T-helper 2 cell treated with Interferon-gamma antibody and Interleukin-4, amounts not matched to agents 5 μg/mL and 100 μg/mL, for 36 hours (primary cell): ENCODE measurements at places on chromosomes 12 and 14.

- no peak for DNase-seq
Observed at GRCh38 chr14:79652513-79653307, 558.6 kb downstream of the DIO2 start.

DNA sequence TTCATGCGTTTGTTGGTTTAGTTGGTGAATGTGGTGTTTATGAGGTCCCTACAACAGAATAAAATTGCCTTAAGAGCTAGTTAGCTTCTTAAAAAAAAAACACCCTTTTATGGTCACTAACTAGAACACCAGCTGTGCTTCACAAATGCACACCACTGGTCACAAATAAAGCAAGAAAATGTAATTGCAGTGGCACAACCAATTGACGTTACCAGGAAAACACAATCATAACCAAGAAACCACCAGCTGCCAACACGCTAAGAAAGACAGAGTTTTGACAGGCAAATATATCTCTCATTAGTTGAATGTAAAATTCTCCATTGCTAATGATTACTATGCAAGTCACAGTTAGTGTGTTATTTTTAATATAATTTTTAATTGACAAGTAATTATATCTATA, 389.9 kb downstream of the ADAMTS20 start:
- no peak for DNase-seq

GRCh38 chr12:107983756-107984472, 145.2 kb upstream of the WSCD2 start:
- DNase-seq = no peak

DNA sequence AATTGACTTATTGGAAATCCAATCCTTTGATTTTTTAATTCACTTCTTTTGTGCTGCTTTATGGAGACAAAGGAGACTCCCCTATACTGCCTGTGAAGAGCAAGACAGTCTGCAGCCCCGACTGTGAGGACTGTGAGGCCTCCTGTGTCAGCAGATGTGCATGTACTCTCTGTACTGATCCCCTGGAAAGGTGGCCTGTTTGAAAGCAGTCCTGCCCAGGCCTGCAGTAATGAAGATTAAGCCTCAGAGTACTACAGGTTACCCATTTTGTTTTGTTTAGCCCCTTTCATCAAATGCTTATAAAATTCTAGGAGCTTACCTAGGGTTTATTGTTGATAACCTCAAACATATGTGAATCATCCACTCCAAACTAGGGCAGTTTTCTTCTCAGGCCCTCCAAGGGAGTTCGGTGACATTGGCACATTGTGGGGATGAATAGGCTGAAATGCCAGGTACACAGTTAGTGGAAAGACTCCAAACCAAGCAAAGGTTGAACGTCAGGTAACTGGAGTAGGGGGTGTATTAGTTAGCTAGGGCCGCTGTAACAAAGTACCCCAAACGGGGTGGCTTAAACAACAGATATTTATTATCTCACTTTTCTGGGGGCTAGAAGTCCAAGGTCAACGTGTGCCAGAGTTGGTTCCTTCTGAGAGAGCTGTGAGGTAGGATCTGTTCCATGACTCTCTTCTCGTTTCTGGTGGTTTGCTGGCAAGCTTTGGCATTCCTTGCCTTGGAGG, 208.7 kb upstream of the BCL2L14 start:
- no peak for DNase-seq

DNA sequence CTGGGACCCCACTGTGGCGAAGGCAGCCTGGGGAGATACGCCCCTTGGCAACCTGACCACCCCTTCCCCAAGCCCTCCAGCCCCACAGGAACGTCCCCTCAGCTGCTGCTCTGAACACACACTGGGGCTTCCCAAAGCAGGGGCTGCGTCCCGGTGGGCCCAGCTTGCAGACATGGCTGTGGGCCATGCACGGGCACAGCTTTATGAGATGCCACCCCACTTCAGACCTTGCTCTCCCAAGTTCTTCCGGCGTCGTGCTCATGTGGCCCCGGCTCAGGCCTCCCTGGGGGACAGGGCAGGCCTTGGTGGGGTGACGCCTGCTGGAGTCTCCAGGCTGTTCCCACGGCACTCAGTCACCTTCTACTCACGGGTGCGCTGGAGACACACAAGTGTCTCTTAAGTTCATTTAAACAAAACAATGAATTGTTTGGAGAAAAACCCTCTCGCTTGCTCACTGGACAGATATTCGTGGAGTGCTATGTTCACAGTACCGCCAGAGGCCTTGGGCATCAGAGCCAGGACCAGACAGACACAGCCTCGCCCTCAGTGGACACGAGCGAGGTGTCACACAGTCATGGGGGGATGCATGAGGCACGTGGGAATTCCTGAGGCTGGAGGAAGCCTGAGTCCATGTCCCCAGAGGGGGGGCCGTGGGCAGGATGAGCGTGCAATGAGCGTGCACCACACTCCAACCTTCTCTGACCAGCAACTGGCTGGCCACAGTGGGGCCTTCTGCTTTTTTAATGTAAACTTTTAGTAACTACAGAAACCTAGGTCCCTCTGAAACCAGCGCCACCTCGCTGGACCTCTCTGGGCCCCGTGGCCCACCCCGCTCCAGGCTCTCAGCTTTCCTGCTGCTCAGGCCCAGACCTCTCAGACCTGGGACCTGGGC, 4.3 kb downstream of the GALNT9 start:
- no peak for DNase-seq

DNA sequence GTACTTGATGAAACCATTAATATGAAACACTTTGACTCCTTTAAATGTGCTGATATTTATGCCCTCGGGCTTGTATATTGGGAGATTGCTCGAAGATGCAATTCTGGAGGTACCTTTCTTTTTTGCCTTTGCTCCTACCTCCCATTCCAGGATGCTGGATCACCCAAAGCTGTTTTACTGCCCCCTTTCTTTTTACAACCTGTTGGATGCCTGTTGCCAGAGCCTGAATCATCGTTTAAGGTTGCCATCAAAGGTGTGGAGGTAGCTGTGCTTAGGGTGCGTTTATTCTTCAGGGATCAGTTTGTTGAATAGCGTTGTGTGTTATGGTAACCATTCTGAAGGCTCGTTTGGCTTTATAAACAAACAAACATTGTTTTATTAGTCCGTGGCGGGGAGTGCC, 19.9 kb upstream of the TAMALIN start:
- DNase-seq = no peak

DNA sequence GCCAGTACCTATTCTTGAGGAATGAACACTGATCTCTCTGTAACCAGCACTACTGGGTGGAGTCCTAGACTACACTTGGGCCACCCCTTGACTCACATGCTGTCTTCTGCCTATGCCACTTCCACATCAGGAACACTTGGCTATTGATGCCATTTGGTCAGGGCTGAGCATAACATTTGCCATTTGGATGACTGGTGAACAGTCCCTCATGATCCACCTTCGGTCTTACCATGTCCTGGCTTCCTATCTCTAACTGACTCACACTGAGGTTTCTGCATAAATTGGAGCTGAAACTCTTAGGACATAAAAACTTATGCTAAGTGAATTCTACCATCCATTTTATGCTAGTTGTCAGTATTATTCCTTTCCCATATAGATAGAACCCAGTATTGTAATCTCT, 91.7 kb upstream of the PELI2 start:
- no peak for DNase-seq

DNA sequence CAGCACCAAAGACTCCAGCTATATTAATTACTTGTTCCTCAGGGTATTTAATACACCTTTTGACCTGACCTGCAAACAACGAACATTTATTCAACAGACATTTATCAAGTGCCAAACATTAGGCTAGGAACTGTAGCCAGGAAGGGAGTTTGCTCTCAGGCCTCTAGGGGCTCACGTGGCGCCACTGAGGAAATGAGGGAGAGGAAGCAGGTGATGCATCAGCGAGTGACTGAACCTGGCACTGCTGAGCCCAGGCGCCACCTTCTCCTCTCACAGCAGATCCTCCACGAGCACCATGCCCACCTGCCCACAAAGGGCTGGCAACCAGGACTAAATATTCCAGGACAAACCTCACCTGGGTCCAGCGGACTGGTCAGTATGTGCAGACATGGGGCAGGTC, 50.2 kb downstream of the SETD3 start:
- DNase-seq = no peak

- no peak for DNase-seq
Observed at GRCh38 chr14:54922598-54922997, 20.0 kb upstream of the GCH1 start.

- DNase-seq = no peak
Observed at GRCh38 chr12:106254724-106255123, 6.9 kb upstream of the CKAP4 start.

DNA sequence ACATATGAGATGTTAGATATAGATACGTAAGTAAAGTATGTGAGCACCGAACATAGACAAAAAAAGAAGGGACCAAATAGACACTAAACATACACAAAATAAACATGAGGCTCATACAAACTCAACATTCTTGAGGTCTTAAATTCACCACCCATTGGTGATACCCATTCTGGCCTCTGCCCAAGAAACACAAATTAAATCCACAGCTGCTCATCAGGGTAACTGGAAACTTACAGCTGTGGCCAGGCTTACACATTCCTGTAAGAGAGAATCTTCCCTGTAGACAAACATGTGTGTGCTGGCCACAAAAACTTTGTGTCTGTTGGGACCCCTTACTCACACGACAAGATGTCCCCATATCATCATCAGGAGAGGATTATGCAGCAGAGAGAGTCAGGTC, 22.4 kb downstream of the MAGOHB start:
- DNase-seq = no peak

DNA sequence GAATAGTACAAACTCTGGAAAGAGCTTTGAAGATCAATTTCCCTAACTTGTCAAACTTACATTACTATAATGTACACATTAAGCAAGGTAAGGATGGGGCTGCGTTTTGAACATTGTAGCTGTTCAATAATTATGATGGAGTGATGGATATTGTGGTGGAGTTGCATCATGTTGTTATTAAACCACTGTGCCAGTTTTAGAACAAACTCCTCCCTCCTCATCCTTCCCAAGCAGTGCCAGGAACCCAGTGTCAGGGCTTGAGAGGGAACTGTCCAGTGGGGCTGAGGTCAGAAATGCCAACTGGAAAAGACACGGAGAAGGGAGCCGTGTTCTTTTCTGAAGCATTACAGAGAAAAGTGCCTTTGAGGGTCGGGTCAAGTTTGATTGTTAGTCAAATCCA, 31.9 kb upstream of the PAPOLA start:
- DNase-seq = no peak

GRCh38 chr12:17383321-17383720, 706.7 kb downstream of the RERGL start:
- no peak for DNase-seq

GRCh38 chr14:74599946-74600345, 12.1 kb downstream of the LTBP2 start:
- no peak for DNase-seq

DNA sequence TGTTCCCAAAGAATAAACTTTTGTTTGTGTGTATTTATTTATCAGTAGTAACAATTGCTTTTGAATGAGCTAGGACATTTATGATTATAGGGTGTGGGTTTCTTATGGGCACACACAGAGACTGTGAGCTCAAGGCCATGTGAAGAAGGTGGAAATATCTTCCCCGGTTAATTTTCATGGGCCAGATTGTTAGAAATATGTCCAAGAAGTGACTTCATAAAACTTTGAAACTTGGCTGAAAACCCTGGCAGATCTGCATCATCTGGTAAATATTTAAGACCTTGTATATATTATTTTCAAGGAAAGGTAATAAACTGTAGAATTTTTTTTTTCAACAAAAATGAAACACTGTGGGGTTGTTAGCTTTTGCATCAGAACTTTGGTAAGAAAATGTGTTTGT, 53.5 kb upstream of the RNU6-8 start:
- DNase-seq = no peak

- DNase-seq = no peak
Observed at GRCh38 chr12:31574803-31575575, 15.9 kb downstream of the DENND5B start.

DNA sequence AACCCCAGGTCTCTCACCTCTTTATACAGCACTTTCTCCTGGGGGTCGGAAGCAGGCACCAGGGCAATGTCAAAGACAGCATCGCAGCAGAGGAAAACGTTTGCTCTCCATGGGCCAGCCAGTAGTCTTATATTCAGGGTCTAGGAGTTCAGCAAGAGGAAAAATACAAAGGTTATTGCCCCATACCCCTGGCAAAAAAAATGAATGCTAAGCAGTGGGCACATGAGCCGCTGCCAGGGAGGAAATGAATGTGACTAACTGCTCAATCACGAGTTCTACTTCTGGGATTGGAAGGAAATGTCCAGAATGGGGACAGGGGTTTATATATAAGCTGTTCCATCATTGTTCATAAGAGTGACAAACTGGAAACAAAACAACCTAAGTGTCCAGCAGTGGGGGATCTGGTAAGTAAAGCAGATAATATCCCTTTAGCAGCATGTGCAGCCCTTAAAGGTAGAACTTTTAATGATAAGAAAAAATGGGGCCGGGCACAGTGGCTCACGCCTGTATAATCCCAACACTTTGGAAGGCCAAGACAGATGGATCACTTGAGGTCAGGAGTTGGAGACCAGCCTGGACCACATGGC, 53.8 kb downstream of the PHETA1 start:
- no peak for DNase-seq

DNA sequence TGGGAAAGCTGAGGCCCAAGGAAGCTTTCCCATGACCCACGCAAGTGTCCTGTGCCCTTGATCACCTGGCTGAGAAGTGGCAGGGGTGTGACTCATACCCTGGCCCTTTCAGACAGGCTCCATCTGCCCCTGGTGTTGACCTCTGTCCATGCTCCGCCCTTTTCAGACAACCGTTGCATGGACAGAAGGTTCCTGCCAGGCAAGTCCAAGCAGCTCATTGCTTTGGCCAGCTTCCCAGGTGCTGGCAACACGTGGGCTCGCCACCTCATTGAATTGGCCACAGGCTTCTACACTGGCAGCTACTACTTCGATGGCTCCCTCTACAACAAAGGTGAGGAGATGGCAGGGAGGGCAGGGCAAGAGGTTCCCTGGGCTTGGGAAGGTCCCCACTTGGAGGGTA, 103.5 kb downstream of the WSCD2 start:
- no peak for DNase-seq

GRCh38 chr12:70154087-70154638, 89.1 kb upstream of the CNOT2 start:
- DNase-seq = no peak

GRCh38 chr12:106249411-106250135, 1.8 kb upstream of the CKAP4 start:
- DNase-seq = no peak

DNA sequence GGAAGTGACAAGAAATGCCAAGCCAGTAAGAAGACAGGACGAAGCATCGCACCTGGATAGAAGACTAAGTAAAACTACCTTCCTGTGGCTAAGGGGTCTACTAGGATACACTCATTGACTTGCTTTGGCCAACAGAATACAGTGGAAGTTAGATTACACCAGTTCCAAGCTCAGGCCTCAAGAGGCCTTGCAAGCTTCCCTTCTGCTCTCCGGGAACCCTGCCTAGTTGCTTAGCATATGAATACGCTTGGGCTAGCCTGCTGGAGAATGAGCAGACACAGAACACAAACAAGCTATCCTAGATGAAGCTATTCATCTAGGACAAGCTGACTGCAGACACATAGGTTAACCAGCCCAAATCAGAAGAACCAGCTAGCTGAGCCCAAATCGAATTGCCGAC, 97.0 kb downstream of the DPF3 start:
- no peak for DNase-seq

- no peak for DNase-seq
Observed at GRCh38 chr12:83161456-83161855, 474.8 kb downstream of the TMTC2 start.

GRCh38 chr12:103273645-103274044, 222.1 kb downstream of the C12orf42 start:
- DNase-seq = no peak
